Right ventricle myocardium inferior (tissue), 1 donor: ENCODE measurements at places on chromosomes 4 and X.

DNA sequence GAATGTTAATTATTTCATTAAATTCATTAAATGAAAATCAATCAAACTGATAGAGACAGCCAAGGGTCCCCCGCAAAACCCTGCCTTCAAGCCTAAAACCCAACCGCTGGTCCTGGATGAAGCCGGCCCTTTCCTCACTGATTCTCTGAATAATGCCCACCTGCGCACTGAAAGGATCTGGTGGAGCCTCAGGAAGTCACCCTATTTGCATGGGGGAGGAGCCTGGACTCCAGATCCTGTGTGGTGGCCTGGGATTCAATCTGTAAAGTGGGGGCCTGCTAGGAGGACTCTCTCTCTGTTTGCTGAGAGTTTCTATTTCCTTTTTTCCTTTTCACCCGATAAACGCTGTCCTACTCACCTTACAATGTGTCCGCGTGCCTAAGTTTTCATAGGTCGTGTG is 97.9 kb upstream of the ADAMTS3 start:
- peak; percentile 37 for DNase-seq

DNA sequence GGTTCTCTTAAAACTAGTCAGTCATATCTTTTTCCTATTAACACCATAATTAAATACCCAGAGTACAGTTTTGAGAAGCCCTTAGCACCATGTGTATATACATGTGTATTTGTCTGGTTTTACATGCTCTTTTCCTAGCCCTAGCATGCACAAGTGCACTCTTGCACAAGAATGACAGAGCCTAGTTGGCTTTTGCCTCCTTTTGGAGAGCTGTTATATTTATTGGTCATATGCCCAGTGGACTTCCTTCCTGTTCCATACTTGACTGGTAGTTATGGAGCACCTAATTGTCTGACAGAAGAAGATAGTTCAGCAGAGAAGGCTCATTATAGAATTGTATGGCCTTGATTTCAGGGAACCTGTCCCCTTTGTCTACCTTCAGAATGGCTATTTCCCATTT is 155.6 kb downstream of the ARX start:
- DNase-seq: no peak

DNA sequence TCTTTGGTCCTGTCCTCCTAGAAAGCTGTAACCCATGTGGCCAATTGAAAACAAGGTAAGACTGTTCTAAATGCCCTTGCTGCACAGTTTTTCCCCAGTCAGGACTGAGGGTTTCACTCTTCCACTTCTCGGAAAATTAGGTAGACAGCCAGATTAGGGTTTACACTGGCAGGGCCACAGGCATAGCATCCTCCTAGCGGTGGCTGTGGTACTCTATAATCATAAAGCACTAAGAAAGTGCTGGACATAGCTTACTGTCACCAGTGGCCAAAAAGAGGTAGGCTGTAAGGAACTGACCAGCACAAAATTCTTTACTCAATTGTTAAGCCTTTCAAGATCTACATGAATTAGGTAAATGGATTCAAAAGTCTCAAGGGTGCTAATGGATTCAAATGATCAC is 11.6 kb upstream of the USP46 start:
- DNase-seq: no peak

GRCh38 chr4:147735413-147736301 is 3.8 kb downstream of the ARHGAP10 start:
- DNase-seq: no peak

DNA sequence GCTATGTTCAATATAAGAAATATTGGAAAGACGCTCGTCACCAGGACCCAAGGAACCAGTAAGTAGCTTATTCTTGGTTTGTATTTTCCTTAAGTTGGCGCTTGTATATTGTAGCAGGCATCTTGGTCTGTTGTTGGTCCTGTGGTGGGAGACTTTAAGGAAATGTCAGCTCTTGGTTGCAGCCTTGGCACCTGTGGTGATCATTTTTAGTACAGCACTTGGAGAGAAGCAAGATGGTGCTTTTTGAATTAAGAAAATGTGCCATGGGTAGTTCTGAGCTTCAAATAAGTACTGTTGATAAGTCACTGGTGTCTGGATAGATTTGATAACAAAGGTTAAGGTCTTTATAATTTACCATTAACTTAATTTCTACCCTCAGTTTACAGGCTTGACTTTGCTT is 1.1 kb downstream of the RPS3A start:
- no peak for DNase-seq

DNA sequence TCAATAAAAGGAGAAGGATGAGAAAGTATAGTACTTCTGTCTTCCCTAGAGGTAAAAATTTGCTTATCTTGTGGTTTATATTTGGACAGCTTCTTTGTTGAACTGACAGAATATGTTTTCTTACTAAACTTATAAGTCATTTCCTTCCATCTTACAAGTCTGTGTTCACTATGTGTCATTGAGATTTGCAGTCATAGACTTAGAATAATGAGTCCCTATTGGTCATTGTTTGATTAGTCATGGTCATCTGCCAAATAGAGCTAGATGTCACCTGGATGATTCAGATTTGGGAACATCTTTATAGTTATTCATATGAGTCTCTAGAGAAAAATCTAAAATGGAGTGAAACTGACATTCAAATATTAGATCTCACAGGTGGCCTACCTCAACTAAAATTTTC is 51.5 kb downstream of the SPATA18 start:
- no peak for DNase-seq

GRCh38 chrX:119763836-119764387 is 5.5 kb downstream of the SOWAHD start:
- DNase-seq: no peak

DNA sequence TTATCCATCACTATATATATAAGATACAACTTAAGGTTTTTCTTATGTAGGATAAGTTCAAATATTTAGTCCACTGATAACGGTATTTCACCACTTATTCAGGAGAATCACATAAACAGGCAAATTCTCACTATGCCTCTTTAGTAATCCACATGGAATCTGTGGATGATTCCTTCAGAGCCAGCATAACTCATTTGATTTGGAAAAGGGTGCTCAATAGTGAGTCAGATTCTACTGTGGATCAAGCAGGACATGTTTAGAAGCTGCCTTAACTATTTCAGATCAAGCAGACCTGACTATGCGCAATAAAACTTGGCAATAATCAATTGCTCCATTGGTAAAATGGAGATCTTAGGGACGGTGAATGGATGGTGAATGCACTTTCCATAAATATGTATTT is 184.1 kb downstream of the CBR4 start:
- DNase-seq: no peak
